ENCODE measurements at places on chromosomes 7 and 10.
A peak's percentile ranks its signal among the peaks of the same experiment; 100 is the strongest.

- no peak for DNase-seq
These were observed 620.5 kb upstream of the LRRN3 start for GRCh38 chr7:110470420-110470819.

DNA sequence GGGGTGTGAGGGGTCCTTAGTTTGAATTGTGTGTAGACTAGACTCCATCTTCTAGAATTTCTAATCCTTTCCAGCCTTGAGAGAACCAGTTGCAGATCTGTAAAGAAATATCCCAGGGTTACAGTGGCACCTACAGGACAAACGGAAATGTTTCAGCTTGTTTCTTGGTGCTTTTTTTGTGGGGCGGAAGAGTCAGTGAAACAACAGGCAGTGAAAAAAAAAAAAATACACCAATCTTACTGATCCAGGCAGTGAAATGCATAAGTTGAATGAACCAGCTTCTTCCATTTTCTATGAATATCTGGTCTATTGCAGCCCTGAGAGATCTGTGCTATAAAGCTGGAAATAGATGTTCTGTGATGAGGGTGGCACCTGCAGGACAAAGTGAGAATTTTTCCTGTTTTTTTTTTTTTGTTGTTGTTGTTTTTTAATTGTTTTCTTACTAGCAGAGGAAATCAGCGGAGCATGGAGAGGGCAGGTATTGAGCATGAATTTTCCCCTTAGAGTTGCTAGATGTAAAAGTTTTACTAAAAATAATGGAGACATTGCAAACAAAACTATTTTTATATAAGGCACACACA is 81.9 kb upstream of the DYNC1I1 start:
- DNase-seq, result peak; percentile 77

DNA sequence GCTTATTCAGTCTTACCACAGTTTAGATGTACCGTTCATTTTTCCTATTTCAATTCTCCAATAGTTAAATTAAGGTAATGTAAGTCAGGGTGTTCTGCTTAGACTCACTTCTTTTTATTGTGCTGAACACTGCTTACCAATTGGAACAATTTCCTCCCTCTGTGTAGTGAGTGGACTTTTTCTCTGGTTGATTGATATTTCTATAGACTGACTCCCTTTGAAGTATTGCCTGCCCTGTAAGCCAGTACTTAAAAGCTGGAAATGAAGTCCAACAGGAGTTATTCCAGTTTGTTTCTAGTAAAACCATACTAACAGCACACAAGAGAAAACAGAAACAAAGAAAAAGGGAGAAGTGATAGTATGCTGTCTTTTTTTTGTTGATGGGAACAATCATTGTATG is 1674.9 kb downstream of the REEP3 start:
- DNase-seq, result no peak

- DNase-seq, result peak; percentile 36
These were observed 26.3 kb downstream of the SND1 start for GRCh38 chr7:127678337-127678736.

GRCh38 chr7:150388709-150389531 is 9.8 kb downstream of the ZNF775 start:
- DNase-seq, result peak; percentile 86

- no peak for DNase-seq
These were observed 26.8 kb upstream of the LMOD2 start for GRCh38 chr7:123628829-123629228.

Data from pons (tissue), 1 donor.